Large intestine (tissue), 12 donors: ENCODE measurements at places on chromosomes 11 and 22. TPM values are rescaled to one million over a fixed set of nuclear protein-coding genes. Genes with fewer than 3 reads are reported as not detected.

Gene APOBEC3A
- 0.07 TPM for polyA plus RNA-seq

Gene SCN3B
- polyA plus RNA-seq: 9.5 TPM

- no peak for DNase-seq
These were observed 2.6 kb downstream of the LIPT2 start for GRCh38 chr11:74490941-74491340.

GRCh38 chr11:60118338-60118737 is 29.9 kb downstream of the MS4A2 start:
- no peak for DNase-seq

Gene CTNND1
- 224 TPM for polyA plus RNA-seq

- DNase-seq: no peak
These were observed 89.5 kb upstream of the KCNQ1OT1 start for GRCh38 chr11:2789331-2789730.

GRCh38 chr11:76738618-76739240 is 44.4 kb upstream of the TSKU start:
- DNase-seq: no peak
